Right renal cortex interstitium (tissue), 3 donors: ENCODE measurements at places on chromosomes 1 and 21. TPM values are rescaled to one million over a fixed set of nuclear protein-coding genes. Genes with fewer than 3 reads are reported as not detected.

S100A6 gene
- 183 TPM for polyA plus RNA-seq

RPE65 gene
- 0.11 TPM for polyA plus RNA-seq

FCRL4 gene
- polyA plus RNA-seq: not detected

IFNLR1 gene
- 4.3 TPM for polyA plus RNA-seq

SLAMF9 gene
- not detected for polyA plus RNA-seq

SV2A gene
- polyA plus RNA-seq: 9.0 TPM

FAM151A gene
- polyA plus RNA-seq: 24.2 TPM

SEC16B gene
- polyA plus RNA-seq: 3.1 TPM

LEPR gene
- 10.9 TPM for polyA plus RNA-seq

CAPZB gene
- 248 TPM for polyA plus RNA-seq

GRCh38 chr1:232589812-232590743, 39.9 kb downstream of the SIPA1L2 start:
- DNase-seq: no peak

- no peak for DNase-seq
Observed at GRCh38 chr1:228378873-228379460, 27.7 kb downstream of the TRIM11 start.

DNA sequence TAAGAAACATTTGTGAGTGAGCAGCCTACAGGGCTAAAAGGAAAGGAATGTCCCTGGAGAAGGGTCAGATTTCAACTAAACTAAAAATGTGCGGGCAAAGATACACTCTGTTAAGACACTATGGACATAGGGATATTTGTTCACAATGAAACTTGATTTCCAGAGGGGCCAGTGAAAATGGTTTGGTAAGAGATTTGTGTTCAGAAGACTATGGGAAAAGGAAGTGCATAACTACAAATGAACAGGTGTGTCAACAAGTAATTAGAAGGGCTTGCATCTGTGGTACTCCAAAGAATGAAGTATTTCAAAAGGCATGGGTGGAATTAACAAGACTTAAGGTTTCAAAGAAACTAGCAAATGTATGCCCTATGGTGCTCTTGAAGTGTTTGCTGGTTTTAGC, 60.4 kb downstream of the NME7 start:
- DNase-seq: no peak

DNA sequence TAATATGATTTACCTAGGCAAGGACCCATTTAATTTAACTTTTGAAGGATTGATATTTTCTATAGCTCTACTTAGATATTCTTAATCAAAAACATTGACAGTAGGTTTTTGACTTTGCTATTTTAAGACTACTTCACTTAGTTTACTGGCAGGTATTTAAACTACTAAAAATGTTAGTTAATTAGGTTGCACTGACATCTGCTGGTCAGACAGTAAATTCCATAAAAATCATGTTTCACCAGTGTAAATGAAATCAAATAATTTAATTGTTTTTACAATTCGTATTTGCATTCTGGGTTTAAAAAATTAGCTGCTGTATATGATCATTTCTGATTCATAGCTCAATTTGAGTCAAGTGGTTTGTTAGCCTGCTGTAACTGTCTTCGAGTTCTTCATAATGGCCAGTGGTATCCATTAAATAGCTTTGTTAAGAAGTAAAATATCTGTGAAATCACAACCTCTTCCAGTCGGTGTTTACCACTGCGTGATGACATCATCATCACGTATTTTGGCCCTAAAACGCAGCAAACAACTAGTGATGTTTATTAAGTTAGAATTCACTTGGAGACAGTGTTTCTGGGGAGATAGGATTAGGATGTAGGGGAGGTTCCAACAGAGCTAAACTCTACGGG, 26.2 kb downstream of the EXTL2 start:
- peak; percentile 31 for DNase-seq

DNA sequence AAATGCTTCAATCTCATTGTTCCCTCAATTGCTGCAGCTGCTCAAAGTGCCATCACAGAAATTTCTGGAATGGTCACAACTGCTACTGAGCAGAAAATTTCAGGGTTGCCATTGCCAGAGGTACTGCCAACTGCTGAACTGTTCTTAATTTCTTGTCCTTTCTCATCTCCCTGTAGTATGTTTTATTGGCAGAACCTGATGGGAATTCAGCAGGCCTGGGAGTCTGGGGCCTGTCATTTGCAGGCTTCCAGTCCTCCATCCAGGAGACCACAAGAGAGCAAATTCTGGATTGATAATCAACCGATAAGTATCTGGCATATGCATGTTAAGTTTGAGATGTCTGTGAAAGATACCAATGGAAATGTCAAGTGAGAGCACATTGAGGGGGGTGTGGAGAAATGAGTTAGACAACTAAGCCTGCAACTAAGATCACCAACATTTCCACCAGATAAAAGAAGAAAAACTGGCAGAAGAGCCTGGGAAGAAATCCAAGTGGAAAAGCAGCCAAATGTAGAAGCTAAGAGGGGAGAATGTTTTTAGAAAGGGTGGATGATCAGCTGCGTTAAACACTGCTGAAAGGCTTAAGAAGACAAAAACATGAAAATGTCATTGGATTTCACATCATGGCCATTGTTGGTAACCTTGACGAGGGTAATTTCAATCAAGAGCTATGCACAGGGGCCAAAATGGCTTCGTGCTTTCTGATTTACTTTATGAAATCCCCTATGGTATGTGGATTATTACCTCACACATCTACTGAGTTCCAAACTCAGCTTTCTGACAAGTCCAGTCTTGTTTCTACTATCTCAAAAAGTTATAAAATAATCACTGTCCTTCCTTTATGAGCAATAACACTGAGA, 648.1 kb downstream of the PLPP3 start:
- DNase-seq: no peak

DNA sequence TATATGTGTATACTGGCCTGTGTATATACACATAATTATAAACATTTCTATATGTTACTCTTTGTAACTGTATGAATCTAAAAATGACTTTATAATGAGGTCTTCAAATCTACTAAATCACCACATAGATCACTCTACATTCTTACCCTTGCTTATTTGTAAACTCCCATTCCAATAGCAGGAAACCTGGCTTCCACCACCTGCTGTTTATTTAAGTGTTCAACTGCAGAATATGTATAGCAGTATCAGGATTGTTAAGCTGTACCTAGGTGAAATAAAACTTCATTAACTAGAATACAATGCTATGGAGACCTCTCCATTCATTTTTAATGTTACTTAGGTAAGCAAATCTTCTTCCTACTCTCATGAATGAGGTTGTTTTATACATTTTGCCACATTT, 1351.1 kb upstream of the B3GALT2 start:
- no peak for DNase-seq

GRCh38 chr1:78048446-78048845, 2.7 kb downstream of the GIPC2 start:
- no peak for DNase-seq

DNA sequence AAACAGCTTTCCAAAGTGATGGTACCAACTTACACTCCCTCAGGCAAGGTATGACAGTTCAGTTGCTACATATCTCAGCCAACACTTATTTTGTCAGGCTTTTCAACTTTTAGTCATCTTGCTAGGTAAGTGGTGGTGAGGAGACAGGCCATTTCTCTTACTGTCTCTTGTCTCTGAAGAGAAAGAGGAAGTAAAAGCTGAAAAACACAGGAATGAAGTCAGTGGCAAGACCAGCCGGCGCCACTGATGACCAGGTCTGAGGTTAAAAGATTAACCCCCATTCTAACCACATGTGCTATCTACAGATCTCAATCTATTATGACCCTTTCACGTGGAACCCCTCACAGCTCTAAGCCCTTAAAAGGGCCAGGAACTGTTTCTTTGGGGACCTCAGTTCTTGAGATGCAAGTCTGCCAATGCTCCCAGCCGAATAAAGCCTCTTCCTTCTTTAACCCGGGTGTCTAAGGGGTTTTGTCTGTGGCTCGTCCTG, 4.2 kb downstream of the ADCY10 start:
- DNase-seq: no peak

DNA sequence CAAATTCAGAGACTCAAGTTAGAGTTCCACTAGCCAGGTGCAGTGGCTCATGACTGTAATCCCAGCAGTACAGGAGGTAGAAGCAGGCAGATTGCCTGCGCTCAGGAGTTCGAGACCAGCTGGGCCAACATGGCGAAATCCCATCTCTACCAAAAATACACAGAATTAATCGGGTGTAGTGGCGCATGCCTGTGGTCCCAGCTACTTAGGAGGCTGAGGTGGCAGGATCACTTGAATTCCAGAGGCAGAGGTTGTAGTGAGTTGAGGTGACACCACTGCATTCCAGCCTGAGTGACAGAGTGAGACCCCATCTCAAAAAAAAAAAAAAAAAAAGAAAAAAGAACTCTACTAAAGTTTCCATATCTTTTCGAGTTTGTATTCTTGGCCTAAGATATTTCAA, 36.7 kb upstream of the CHRM3 start:
- no peak for DNase-seq

GRCh38 chr1:119040906-119041305, 52.8 kb upstream of the TBX15 start:
- DNase-seq: no peak

GRCh38 chr1:55477953-55478352, 262.8 kb upstream of the USP24 start:
- DNase-seq: no peak

- DNase-seq: no peak
Observed at GRCh38 chr1:202590975-202591411, 119.3 kb downstream of the SYT2 start.

- DNase-seq: no peak
Observed at GRCh38 chr1:28845786-28846543, 34.0 kb downstream of the OPRD1 start.

GRCh38 chr1:114756949-114757454, 782 bp downstream of the CSDE1 start:
- DNase-seq: no peak

DNA sequence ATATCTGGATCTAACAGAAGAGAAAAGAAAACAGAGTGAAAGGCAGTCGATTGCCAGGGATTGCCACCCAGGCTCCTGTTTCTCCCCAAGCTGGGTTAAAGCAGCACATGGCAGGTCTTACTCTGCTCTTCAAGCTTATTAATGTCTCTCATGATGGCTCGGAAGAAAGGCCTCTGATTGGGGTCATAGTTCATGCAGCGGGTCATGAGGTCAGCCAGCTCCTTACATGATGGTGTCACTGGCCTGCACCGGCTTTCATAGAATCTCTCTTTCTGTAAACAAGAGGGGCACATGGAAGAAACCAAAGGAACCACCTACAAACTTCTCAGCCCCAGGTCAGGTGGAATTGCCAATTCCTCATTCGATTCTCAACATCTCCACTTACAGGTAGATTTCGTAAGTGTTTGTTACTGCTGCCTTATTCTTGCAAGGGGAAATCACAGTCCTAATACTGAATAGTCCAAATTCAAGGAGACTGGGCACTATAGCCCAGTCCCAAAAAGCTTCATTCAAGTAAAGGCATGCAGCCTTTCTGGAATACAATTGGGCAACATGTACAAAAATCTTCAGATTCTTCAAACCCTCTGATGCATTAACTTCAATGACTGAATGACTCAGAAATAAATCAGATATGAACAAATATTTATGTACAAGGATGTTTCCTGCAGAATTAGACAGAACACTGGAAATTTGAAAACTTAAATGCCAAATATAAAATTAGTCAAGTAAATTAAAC, 96.6 kb downstream of the RAVER2 start:
- no peak for DNase-seq

DNA sequence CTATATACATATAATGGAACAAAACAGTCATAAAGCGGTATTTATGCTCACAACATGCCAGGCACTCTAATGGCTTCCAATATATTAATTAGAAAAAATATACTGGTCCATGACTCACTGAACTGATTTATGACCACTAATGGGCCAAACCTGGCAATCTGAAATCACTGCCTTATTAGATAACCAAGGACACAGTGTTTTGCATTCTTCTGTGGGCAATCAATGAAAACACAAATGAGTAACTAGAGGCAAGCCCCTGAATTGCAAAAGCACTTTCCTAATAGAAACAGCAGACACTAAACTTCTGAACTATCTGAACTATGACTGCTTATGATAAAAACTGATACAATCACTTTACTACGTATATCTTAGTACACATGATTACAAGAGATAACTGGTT, 3.5 kb downstream of the GCLM start:
- DNase-seq: no peak

DNA sequence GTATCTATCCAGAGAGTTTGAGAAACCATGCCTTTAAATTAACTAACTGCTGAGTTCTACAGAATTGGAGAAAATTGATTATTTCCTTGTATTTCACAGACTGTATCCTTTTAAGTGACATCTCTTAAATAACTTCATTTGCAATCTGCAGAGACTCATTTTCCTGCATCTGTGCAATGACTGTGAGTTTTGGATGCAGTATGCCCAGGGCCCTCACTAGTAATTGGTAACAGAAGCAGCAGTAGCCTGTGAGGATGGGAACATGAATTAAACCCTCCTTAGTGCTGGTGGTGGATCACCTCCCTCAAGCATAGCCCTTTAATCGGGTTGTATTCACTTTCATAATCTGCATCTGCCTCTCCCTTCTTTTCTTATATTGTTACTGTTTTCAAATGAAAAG, 21.7 kb upstream of the SH3D21 start:
- no peak for DNase-seq

DNA sequence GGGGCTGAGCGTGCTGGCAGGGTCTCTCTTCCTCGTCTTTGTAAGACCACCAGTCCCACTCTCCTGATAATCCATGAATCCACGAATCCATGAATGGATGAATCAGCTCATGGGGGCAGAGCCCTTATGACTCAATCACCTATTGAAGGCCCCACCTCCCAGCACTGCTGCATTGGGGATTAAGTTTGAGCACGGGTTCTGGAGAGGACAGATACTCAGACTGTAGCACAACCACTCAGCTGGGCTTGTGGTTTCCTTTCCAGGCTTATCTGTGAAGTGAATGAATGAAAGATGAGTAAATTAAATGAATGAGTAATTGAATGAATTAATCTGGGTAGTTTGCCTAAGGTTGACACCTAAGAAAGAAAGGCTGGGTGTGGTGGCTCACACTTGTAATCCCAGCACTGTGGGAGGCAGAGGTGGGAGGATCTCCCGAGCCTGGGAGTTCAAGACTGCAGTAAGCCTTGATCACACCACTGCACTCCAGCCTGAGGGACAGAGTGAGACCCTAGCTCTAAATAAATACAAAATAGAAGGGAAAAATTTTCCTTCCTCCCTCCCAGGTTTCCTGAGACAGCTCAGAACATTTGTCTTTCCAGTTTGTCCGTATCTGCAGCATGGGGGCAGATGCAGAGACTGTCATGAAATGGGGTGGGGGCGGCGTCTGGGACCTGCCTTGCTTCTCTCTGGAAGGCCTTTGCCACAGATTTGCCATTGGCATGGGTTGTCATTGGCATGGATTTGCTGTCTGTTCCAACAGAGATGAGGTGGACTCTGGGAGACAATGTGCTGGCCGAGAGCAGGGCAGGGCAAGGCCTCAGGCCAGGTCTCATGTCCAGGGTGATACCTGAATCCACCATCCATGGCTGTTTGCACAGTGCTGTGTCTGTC, 187.7 kb upstream of the C1orf174 start:
- no peak for DNase-seq

- DNase-seq: no peak
Observed at GRCh38 chr1:152107984-152108881, 7.0 kb downstream of the TCHH start.
